ENCODE measurements at places on chromosomes 13 and 19.

DNA sequence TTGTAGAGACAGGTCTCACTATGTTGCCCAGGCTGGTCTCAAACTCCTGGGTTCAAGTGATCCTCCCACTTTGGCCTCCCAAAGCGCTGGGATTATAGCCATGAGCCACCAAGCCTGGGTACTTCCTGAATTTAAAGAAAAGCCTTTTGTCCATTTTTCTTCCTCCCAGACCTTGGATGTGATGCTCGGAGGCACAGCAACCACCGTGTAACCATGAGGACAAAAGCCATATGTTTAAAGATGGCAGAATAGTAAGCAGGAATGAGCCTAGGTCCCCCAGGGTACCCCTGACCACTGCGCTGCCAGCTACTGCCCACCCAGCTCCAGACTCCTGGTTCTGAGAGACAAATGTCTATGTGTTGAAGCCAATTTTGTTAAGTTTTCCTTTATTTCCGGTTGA is 31.1 kb downstream of the ZC3H4 start:
- DNase-seq = no peak

DNA sequence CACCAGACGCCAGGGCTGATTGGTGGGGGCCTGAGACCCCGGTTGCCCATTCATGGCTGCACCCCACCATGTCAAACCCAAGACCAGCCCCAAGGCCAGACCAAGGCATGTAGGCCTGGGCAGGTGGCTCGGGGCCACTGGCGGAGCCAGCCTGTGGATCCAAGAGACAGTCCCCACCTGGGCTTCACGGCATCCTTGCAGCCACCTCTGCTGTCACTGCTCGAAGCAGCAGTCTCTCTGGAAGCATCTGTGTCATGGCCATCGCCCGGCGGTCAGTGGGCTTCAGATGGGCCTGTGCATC is 3.8 kb upstream of the TEKTIP1 start:
- DNase-seq = no peak

DNA sequence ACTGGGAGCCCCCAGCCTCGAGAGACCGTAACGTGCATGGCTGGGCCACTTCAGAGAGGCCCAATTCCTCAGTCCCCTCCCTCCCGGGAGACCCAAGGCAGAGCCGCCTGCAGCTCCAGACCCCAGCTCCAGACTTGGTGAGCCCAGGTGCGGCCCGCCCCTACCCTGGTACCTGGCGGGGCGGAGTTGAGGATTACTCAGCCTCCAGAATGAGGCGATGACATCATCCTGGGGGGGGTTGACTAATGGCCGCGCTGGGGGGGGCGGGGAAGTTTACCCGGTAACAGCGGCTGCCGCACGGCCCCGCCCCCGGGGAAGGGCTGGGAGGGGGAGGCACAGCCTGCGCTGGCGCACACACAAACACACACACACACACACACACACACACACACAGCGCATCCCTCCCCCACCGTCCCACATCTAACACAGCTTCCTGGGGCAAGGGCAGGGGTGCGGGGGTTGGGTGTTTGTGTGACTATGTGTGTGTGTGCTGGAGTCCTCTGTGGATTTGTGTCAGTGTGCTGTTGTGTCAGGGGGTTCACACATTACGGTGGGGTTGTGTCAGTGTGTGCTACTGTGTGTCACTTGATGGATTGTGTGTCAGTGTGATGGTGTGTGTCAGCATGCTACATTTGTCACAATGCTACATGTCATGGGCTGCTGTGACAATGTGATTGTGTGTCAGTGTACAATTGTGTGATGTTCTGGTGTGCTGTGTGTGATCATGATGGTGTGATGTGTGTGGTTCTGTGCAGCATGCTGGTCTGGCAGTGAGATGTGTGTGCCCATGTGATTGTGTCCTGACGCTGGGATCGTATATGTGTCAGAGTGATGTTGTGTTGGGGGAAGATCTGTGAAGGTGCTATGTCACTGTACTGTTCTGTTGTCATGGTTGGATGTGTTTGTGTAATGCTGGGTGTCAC is 10.3 kb upstream of the BBC3 start:
- peak; percentile 67 for DNase-seq

GRCh38 chr19:21611659-21612402 is 106.4 kb downstream of the ZNF429 start:
- DNase-seq = no peak

DNA sequence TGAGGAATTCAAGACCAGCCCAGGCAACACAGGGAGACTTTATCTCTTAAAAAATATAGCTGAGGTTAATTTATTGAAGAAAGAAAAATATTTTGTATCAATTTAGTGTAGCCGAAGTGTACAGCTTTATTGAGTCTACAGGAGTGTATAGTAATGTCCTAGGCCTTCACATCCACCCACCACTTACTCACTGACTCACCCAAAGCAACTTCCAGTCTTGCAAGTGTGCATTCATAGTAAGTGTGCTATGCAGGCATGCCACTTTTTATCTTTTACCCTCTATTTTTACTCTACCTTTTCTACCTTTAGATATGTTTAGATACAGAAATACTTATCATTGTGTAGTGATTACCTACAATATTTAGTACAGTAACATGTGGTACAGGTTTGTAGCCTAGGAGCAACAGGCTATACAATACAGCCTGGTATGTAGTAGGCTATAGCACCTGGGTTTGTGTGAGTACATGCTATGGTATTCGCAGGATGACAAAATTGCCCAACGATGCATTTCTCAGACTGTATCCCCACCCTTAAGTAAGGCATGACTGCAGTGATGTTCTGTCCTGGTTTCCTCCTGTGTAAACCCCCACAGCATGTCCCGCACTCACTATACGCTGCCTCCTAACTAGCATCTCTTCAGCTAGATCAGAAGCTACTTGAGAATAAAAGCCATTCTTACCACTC is 15.3 kb upstream of the ATP12A start:
- no peak for DNase-seq

DNA sequence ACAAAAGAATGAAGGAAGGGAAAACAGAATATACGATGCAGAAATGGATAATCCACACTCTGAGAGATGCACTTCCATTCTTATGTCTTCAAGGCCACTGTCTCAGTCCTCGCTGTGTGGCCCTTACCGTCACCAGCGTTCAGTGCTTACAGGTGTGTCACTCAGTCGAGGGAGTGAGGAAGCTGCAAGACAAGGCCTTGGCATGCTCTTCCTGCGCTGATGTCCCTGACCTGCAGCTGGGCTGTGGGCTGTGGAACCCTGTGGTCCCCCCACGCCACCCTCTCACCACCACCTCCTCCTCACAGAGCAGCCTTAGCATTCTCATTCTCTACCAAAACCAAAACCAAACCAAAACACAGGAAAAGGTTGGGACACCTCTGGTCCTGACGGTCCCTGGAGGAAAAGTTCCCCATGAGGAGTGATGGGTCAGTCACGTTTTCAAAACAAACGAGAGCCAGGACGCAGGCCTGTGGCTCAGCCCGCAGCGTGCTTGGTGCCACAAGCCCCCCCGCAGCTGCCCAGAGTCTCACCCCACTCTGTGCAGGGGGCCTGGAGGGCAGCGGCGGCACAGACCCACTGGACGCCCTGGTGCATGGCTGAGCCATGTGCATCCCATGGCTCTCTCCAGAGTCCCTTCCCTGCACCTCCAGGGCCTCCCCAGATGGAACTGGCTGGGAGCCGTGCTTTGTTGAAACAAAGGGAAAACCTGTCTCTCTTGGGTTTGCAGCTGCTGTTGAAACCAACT is 48.2 kb upstream of the GPR183 start:
- no peak for DNase-seq

DNA sequence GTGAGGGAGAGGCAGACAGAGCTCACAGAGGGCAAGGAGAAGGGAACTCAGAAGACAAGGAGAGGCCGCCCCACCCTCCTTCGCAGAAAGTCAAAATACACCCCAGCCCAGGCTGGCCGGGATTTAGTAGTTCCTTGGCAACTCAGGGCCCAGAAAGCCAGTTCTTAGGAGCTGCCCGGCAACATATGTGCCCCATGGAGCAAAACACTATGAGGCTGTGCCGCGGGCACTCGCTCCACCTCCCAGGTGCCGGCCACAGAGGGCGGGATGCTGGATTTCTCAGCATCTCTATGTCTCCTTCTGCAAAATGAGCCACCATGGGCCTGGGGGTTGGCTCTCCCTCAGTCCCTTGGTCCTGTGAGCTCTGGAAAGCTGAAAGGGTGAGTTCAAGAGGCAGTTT is 93.8 kb upstream of the CACNA1A start:
- no peak for DNase-seq

GRCh38 chr13:25329706-25330105 is 28.3 kb downstream of the NUP58 start:
- DNase-seq = no peak

DNA sequence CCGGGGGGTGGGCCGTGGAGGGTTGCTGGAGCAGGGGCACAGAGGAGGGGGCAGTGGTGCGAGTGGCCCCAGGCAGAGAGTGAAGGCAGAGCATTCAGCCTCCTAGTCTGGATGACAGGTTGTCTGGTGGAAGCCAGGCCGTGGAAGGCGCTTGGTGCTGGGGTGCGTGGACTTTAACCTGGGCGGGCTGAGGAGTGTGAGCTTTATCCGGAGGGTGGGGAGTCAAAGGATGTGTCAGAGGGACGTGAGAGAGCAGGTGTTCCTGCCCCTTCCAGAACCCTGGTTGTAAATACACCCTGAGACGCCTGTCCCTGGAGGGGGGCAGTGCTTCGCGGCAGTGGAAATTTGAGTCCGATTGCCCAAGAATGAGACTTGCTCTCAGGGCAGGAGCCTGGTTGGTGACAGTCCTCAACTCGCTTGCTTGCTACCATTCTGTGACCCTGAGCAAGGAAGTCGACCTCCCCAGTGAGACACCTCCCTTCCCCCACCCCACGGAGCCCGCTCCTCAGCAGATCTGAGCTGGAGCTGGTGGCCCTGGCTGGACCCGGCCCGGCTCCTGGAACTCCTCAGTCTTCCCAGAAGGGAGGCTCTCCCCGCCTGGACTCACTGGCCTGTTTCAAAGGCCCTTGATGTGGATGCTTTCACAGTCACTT is 2.3 kb downstream of the SPPL2B start:
- DNase-seq = no peak

- no peak for DNase-seq
These were observed 2.6 kb downstream of the PLIN4 start for GRCh38 chr19:4515732-4516131.

DNA sequence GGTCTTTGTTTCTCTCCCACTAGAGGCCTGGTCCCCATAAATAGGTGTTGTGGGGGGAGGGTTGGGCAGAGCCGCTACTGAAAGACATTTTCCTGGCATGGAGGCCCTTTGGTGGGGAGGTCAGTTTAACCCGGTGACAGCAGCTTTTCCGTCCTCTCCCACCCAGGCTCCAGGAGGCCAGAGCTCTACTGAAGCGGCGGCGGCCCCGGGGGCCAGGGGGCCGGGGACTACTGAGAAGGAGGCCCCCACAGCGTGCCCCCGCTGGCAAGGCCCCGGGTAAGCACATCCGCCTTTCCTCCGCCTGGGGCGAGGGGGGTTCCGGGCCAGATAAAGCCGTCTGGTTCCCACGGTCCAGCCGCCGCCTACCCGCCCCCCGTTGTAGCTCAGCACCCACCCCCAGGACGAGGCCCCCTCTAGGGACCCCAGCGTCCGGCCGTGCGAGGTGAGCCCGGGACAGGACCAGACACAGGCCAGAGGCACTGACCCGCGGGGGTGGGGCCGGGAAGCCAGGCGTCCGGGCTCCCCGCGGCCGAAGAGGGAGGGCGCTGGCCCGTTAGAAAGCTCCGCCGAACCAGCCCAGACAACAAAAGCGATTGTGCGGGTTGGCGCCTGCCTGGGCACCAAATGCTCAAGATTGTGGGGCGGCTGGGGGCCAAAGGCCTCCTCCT is 1.1 kb upstream of the LTBP4 start:
- no peak for DNase-seq

DNA sequence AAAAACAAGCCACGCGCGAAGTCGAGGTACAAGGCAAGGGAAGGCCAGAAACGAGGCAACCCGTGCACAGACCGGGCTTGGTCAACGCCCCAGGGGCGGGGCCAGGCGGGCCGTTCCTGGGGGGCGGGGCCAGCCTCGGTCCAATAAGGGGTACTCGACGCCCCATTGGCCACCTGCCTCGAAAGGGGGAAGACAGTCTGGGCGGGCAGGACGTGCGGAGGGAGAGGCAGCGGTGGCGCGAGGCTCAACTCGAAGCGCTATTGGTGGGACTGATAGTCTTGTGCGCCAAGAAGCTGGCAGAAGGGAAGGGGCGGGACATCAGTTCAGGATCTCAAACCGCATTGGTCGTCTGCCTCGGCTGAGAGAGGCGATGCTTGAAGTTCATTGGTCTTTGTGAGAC is at the start of gene LYPD4:
LYPD4 (minus strand) TSS at position 83 of the 400 bp plus-strand sequence. CDS start 5,398 bp downstream, outside the sequence.
- no peak for DNase-seq

DNA sequence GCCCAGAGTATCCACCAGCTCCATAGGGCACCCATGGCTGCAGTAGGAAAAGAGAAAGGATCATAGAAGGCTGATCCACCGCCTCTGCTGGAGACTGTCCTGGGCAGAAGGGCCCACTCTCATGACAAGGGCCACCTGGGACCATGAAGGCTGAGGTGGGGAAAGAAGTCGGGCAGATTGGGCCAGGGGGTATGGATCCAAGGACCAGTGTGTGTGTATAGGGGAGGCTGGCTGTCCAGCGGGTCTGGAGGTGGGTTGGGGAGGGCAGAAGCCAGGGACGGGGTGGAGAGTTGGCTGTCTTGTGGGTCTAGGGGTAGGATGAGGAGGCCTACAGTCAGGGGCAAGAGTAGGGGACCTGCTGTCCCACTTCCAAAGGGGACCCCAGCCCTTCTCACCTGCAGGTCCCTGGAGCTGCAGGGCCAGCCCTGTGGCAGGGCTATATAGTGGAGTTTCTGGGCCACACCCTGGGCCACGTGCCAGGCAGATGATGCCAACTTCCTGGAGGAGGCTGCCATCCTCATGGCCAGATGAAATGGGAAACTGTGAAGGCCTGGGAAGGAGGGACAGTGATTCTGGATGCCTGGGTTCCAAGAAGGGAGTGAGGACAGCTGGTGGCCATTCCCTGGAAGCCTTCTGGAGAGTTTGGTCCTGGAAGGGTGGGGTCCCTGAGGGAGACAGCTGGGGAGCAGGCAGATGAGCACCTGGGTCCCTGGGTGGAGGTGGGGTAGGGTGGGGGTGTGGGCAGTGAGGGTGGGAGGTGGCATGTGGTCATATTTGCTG is at the start of gene FCGBP:
FCGBP (minus strand) TSS at position 51 of the 780 bp plus-strand sequence.
- no peak for DNase-seq

DNA sequence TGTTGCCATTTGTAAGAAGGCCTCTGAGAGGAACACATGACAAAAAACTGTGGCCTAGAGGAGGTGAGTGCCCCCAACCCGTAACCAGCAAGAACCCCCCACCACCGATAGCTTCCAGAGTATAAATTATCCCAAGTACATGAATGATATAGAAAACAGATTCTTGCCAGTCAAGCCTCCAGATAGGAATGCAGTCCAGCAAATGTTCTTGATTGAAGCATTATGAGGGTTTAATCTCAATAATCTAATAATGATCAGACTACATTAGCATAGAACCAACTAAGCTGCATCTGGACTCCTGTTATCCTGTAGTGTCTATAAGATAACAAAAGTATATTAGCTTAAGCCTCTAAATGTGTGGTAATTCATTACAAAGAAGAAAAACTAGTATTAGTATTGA is 908.9 kb upstream of the ATXN8OS start:
- no peak for DNase-seq

- DNase-seq = no peak
These were observed 9.0 kb downstream of the F2RL3 start for GRCh38 chr19:16897856-16898161.

DNA sequence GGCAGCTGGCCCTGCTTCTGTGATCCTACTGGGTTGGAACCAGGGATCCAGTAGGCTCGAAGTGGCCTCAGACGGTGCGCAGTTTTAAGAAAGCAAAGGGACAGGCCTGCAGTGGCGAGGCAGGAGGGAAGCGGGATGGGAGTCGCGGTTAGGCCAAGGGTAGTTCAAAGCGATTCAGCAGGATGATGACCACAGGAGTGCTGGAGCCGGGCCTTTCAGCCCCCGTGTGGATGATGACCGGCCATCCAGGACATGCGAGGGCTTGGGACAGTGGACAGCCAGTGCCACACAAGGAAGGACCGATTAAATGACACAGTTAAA is 854 bp downstream of the RNASEH2B start:
- DNase-seq = no peak

All from stimulated activated CD8-positive, alpha-beta memory T cell treated with anti-CD3 and anti-CD28 coated beads, Interleukin-4, amount 100 ng/mL, for 1 hour (primary cell).